ENCODE measurements at places on chromosomes 11 and 22.

DNA sequence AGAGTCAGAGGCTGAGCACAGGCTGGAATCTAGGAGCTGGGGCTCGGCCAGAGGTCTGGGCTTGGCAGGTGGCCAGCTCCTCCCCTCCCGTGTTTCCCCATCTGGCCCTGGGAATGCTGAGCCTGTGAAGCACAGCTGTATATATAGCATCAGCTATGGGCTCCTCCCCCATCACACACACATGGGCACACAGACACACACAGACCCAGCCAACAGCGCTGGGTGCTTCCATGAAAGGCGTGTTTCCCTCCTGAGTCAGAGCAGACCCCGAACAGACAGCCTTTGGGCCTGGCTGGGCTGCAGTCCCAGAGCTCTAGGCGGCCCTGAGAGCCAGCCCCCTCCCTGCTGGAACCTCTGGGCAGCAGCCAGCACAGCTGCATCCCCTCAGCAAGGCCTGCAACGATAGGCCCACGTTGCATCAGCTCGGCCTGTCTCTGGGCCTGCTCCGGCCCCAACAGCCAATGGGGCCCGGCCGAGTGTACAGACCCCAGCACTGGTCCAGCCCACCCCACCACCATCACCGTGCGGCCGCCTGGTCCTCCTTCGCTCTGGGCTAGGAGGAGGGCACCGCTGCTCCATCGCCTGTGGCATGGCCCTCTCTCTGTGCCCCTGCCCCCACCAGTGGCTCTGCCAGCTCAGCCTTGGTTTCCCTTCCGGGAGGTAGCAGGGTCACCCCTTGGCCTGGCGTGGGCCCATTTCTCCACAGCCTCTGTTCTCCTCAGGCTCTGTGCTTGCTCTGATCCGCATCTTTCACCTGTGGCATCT is 7.6 kb upstream of the SERPINH1 start:
- DNase-seq = no peak

GRCh38 chr22:27816552-27816951 is 15.0 kb upstream of the MN1 start:
- no peak for DNase-seq

- no peak for DNase-seq
These were observed 79.7 kb upstream of the C11orf87 start for GRCh38 chr11:109342261-109342660.

DNA sequence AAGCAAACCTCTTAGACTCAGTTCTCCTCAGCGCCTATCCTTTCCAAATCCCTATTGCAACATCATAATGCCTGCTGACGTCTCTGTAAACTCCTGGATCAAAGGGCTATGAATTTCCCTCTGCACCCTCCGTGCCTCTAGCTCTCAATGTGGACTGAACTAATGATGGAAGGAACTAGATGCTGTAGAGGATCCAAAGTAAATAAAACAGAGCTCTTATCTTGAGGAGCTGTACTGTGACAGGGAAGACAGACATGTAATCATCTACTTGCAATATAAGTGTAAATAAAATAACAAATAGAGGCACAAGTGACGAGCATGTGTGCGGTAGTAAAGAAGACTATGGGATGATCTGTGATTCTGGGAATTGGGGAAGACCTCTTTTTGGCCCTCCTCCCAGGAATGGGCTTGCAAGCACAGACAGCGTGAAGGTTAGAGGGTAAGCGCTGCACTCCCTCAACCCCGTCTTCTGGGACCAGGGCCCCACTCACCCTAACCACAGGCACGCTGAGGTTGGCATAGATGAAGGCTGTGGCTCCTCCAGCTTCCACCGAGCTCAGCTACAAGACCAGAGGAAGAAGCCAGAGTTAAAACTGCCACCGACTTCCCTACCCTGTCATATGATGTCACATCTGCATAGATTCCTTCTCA is 42.2 kb downstream of the P4HA3 start:
- no peak for DNase-seq

DNA sequence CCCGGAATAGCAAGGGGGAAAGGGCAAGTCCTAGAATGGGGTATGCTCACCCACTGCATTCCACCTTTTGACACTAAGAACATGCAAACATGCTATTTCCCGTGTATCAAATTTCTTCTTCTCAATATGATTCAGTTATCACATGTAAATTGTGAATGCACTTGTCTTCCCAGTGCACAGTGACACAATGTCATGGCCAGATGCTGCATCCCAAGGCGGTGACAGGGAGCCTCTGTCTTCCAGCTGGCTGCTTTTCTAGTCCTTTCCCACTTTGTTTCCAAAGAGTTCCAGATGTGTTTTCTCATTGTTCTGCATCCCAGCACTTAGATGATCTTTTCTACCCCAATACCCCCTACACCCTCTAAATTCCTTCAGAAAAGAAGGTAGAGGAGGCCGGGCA is 12.4 kb downstream of the SLC25A18 start:
- no peak for DNase-seq

All from GM10248 (cell line).